ENCODE measurements at places on chromosomes 11 and 22.

- no peak for DNase-seq
Measured at GRCh38 chr11:47166368-47166767, 10.3 kb downstream of the ARFGAP2 start.

GRCh38 chr22:36352803-36353507 lies 34.8 kb downstream of the MYH9 start:
- no peak for DNase-seq

GRCh38 chr22:23536821-23537345 lies 43.2 kb downstream of the IGLL1 start:
- no peak for DNase-seq

DNA sequence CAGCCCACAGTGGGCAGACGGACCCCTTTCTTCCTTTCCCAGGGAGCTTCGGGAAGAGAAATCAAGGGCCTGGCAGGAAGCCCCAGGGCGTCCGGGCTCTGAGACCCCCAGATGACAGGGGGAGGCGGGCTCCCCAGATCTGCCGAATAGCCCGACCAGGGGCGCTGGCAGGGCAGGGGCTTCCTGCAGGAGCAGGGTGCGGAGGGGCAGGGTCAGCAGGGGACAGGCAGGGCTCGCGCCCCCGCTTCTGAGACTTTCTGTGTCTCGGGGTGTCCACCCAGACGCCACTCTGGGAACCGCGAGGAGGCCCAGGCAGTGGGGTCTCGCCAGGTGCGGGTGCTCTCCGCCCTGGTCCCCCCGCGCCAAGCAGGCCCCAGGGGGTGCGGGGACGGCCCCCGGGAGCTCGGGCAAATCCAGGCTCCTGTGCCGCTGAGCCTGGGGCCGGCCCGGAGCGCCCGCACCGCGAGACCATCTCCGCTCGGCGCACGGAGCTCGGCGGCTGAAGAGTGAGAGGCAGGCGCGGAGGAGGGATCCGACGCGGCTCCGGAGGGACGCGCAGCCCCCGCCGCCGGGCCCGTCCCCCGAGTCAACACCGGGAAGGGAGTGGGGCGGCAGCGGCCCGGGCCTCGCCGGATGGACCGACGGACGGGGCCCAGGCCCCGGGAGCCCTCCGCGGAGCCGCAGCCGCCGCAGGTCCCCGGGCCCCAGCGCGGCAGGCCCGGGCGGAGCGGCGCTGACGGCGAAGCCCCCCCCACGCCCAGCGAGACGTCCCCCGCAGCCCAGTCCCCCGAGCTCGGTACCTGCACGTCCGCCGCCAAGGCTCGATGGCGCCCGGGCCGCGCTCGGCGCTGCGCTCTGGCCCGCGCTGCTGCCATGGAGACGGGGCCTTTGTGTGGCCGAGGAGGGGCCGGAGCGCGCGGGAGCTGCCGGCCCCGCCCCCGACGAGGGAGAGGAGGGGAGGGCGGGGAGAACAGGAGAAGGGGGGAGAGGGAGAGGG lies at the start of gene PLXNB2:
TSS of gene PLXNB2 (minus strand) at position 894 of the 997 bp plus-strand sequence. CDS start 17,062 bp downstream, outside the sequence.
- DNase-seq: peak; percentile 54

GRCh38 chr11:69411257-69411924 lies 70.1 kb upstream of the LINC01488 start:
- DNase-seq: no peak

DNA sequence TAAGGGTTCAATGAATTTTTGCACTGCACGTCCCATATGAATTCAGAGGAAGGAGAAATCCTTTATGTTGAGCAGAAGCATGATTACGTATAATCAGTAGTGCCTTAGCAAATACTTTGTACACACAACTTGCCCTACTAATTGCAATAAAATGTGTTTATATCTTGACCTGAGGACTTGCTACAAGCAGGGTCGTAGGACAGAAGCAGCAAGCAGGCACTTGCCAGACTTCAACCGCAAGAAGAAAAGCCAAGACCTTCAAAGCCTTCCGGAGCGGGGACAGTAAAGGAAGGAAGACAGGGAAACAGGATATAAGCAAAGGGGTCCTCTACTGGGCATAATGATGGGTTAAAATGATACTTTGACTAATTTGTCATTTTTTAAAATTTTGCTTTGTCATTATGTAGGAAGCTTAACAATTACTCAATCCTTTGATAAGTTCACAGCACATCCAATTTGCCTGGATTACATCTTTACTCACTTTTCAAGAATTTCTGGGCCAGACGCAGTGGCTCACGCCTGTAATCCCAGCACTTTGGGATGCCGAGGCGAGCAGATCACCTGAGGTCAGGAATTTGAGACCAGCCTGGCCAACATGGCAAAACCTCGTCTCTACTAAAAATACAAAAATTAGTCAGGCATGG lies 23.2 kb upstream of the UBASH3B start:
- DNase-seq: no peak

DNA sequence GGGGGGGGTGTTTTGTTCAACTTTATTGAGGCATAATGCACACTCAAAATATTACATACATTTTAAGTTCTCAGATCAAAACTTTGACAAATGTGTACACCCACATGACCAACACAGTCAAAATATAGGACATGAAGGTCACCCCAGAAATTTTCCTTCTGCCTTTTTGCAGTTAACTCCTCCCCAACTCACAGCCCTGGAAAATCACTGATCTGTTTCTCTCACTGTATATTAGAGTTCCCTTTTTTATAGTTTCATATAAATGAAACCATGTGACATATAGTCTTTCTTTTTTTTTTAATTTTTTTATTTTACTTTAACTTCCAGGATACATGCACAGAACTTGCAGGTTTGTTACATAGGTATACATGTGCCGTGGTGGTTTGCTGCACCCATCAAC lies 4.6 kb downstream of the TMPRSS5 start:
- DNase-seq: no peak

DNA sequence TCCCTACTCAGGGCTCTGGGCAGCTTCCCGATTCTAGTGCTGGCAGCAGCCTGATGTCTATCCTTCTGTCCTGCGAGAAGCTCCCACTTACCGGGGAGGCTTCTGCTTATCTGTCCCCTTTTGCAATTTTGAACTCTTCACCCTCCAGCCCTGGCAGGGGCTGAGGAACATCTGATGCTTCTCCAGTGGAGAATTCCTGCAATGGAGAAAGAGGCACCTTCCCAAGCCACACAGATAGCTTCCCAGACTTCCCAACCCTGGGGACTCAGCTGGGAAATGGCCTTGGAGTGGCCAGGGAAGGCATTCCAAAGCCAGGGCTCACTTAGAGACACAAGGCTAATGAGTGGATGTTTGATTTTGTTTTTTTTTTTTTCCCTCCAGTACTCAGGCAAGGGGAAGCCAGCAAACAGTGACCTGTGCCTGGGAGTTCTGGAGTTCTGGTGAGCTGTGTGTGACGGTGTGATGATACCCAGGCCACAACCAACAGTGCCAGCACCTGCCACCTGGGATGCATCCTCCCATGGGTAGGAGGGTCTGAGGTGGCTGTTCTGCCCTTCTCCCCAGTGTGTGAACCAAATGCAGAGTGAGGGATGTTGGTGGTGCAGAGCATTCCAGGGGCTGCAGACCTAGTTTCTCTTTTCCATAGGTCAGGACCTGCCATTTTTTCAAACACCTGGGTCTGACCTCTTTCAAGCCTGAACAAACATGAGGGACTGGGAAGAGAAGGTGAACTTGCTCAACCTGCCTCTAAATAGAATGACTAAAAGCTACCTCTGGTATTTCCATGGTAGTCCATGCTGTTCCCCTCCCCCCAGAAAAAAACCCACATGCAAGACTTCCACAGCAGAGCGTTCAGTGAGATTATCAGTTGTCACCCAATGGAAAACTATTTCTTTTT lies 95.1 kb downstream of the CCDC81 start:
- no peak for DNase-seq

GRCh38 chr11:2137202-2138067 lies 1.8 kb downstream of the IGF2 start:
- peak; percentile 18 for DNase-seq

DNA sequence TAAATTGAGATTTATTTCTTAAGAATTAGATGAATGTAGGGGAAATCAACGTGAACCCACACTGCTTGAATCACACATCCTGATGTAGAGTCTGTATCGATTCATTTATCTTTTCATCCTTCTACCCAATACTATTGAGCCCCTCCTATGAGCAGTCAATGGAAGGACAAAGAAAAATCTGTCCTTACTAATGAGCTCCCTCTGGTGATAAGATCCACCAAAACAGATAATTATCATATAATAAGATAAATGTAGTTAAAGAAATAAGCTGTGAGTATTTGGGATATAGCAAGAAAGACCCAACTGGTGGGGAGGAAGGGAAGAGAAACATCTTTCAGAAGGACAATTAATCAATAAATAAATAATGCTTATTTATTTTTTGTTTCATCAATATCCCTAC lies 385.1 kb upstream of the CCDC90B start:
- peak; percentile 22 for DNase-seq

DNA sequence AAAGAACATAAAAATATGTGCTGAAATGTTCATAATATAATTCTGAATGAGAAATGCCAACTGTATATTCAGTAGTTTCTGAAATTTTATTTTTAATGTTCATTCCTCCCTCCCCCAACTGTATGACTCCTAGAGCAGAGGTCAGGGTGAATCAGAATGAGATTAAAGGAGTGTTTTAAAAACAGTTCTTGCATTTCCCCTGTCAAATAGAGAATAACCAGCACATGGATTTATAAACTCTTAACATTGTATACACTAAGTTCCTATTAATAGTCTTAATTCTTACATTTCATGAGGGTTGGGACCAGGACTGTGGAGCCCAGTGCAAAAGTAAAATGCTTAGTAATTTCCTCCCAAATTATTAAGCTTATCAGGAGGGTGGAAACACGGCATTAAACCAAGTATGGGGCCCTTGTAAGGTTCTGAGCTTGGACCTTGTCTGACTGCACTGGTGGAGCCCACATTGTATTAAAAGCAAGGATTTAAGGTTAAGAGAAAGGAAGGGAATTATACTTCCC lies 474.6 kb upstream of the RAG2 start:
- DNase-seq: no peak

DNA sequence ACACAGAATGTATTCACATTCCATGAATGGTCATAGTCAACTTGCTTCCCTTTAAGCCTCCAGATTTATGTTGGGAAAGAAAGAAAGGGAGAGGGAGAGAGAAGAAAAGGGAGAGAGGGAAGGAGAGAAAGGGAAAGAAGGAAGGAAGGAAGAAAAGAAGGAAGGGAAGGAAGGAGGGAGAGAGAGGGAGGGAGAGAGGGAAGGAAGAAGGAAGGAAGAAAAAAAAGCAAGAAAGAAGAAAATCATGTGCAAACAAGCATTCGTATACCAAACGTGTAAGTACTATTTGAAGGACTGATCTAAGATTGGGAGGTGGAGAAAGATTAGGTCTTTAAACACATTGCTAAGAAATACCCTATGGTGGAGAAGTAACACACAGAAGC lies 23.9 kb upstream of the ARHGAP20 start:
- DNase-seq: no peak

DNA sequence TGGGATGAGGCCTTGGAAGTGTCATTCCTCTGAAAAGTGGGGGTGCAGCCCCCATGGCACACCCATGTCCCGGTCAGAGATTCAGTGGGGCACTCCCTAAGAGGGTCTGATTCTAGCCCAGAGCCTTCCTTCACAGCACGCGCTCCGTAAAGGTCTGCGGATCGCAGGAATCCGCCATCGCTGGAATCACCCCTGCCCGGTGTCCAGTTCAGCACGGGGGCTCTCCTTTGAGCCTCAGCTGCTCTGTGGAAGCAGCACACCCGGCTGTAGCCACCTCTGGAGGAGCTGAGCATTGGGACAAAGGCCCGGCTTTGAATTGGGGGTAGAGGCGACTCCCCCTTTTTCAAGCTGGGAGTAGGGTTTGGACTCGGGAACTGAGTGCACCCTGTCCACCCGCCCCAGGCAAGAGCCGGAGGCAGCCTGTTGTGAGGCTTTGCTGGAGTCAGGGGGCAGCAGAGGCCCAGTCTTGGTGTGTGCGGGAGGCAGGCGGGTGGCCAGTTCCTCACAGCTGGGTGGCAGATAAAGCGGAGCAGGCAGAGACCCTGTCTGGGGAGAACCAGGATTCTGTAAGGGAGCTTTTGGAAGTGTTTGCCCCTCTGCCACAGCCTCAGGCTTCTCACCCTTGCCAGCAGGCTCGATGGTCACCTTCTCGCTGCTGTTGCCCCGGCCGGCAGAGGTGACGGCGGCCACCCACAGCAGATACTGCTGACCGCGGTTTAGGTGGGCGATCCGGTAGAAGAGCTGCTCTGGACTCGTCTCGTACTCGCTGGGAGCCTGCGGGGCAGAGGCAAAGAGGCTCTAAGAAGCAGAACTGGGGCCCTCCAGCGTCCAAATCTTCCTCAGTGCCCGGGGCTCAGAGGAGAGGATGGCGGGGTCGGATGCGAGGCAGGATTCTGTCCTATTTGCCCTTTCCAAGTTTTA lies 115.9 kb downstream of the CEP164 start:
- DNase-seq: peak; percentile 12

- no peak for DNase-seq
Measured at GRCh38 chr11:117733316-117733715, 63.7 kb downstream of the DSCAML1 start.

DNA sequence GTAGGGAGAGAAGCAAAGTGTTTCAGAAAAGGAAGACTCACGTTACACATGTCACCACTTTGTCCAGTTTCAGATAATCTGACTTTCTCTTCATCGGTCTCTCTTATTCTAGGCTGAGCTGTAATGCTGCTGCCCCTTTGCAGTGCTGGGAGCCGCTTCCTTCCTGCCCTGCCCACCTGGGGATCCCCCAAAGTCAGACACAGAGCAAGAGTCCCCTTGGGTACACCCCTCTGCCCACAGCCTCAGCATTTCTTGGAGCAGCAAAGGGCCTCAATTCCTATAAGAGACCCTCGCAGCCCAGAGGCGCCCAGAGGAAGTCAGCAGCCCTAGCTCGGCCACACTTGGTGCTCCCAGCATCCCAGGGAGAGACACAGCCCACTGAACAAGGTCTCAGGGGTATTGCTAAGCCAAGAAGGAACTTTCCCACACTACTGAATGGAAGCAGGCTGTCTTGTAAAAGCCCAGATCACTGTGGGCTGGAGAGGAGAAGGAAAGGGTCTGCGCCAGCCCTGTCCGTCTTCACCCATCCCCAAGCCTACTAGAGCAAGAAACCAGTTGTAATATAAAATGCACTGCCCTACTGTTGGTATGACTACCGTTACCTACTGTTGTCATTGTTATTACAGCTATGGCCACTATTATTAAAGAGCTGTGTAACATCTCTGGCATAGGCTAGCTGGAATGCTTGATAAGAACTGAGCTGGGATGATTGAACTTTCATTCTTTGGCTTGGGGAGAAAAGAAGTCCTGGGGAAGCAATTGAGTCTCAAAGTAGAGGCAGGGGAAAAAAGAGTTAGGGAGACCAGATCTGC lies 31.2 kb upstream of the SMIM35 start:
- DNase-seq: no peak
